ENCODE measurements at places on chromosomes 6 and 20. TPM values are rescaled to one million over a fixed set of nuclear protein-coding genes. Genes with fewer than 3 reads are reported as not detected.

PTCHD4 gene
- not detected for total RNA-seq

SERPINB6 gene
- 38.7 TPM for total RNA-seq

ULBP3 gene
- total RNA-seq: 27.3 TPM

SUMO4 gene
- total RNA-seq: not detected

OOEP gene
- not detected for total RNA-seq

SRSF12 gene
- total RNA-seq: 0.51 TPM

PAK5 gene
- 0.46 TPM for total RNA-seq

FOXF2 gene
- 2.7 TPM for total RNA-seq

PDYN gene
- total RNA-seq: not detected

NRSN1 gene
- total RNA-seq: not detected

RRAGD gene
- total RNA-seq: 9.4 TPM

- peak; percentile 94 for DNase-seq
These were observed 2.9 kb upstream of the RAB22A start for GRCh38 chr20:58306421-58307261.

- no peak for DNase-seq
These were observed 4.2 kb downstream of the SSTR4 start for GRCh38 chr20:23039136-23039875.

- DNase-seq: no peak
These were observed 576.3 kb downstream of the PKHD1 start for GRCh38 chr6:51511081-51511480.

GRCh38 chr20:13784271-13784892 lies 337 bp downstream of the ESF1 start:
- no peak for DNase-seq

DNA sequence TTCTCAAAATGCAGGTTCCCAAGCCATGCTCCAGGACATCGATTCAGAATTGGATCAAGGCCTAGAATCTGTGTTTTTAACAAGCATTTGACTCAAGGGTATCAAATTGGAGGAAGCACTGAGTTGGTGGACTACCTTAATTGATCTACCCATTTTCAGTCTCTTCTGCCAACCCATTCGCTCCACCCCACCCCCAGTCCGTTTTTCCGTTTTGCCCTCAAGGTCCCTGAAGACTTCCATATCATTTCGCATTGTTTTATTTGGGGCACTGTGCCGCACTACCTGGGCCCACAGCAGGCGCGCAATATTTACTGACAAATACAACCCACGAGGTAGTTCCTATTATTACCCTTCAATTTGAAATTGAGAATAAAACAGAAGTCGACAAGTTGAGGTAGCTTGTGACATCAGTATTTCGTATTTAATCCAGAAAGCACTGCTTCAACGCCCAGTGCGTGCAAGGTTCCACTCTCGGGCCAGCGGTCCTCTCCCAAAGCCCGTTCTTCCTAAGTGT lies 557 bp upstream of the DHX35 start:
- DNase-seq: no peak

- DNase-seq: no peak
These were observed 221.7 kb upstream of the ECI2 start for GRCh38 chr6:4356899-4357659.

- DNase-seq: peak; percentile 79
These were observed 65.2 kb downstream of the THBS2 start for GRCh38 chr6:169188475-169188874.

DNA sequence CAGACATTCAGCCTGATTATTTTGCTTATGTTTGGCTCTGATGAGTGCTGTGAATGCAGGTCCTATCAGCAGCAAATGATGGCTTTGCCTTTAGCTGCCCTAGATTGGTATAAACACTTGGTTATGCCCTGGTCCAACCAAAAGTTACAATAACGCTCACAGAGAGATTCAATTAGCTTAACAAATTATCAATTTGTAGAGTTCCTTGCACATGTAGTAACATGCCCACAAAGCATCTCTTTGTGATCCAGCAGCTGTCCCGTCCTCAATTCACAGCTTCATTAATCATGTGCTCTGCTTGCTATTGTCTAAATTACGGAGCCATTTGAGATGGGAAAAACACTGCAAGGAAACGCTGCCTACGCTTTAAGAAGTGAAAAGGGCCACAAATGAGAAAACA lies 457.9 kb downstream of the HDGFL1 start:
- no peak for DNase-seq

GRCh38 chr6:121856296-121856695 lies 420.9 kb downstream of the GJA1 start:
- no peak for DNase-seq

GRCh38 chr6:106860940-106861339 lies 113.6 kb downstream of the CD24 start:
- DNase-seq: no peak

DNA sequence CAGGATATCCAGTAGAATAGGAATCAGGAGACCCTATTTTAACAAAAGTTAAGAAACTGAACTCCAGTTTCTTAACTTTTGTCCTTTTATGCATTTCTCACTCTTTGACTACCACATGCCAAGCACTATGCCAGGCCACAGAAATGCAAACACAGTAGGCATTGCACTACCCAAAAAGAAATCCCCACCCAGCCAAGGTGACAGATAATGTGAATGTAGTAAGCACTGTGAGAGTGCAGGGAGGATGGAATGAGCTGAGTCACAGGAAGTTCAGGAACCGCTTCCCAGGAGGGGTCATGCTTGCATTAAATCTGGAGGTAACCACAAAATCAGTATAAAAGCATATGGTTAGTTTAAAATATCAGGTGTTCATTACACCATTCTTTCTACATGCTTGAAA lies 20.1 kb upstream of the FAM83C start:
- DNase-seq: peak; percentile 97

DNA sequence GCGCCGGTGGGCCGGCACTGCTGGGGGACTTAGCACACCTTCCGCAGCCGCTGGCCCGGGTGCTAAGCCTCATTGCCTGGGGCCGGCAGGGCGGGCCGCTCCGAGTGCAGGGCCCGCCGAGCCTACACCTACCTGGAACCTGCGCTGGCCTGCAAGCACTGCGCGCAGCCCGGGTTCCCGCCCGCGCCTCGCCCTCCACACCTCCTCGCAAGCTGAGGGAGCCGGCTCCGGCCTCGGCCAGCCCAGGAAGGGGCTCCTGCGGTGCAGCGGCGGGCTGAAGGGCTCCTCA lies 10.7 kb upstream of the MPC1 start:
- DNase-seq: no peak

GRCh38 chr6:144284478-144284782 lies 705 bp upstream of the UTRN start:
- no peak for DNase-seq

DNA sequence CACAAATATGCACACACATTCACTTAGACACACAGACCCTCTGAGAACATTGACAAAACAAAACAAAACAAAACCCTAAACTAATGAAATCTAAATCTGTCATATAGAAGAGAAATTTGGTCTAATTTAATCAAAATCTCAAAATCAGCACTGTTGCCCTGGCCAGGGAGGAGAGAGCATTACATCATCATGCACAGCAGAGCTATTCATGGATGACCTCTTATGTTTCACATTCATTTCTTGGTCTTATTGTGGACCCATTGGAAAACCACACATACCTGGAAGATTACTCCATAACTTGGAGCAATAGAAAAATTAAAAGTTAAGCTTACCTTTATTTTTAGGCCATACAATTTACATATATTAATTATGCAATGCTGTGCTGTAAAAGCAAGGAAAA lies 1223.6 kb upstream of the GJE1 start:
- DNase-seq: no peak

DNA sequence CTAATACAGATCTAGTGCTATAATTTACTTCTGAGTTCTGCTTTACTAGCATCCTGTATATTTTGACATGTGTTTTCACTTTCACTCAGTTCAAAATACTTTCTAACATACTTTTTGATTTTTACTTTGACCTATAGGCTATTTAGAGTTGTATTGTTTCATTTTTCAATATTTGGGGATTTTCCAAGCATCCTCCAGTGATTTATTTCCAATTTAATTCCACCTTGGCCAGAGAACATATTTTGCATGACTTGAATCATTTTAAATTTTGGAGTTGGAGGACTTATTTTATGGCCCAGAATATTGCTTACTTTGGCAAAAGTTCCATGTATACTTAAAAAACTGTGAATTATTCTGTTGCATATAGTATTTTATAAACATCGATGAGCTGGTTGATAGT lies 1215.6 kb upstream of the MAP3K7 start:
- no peak for DNase-seq

DNA sequence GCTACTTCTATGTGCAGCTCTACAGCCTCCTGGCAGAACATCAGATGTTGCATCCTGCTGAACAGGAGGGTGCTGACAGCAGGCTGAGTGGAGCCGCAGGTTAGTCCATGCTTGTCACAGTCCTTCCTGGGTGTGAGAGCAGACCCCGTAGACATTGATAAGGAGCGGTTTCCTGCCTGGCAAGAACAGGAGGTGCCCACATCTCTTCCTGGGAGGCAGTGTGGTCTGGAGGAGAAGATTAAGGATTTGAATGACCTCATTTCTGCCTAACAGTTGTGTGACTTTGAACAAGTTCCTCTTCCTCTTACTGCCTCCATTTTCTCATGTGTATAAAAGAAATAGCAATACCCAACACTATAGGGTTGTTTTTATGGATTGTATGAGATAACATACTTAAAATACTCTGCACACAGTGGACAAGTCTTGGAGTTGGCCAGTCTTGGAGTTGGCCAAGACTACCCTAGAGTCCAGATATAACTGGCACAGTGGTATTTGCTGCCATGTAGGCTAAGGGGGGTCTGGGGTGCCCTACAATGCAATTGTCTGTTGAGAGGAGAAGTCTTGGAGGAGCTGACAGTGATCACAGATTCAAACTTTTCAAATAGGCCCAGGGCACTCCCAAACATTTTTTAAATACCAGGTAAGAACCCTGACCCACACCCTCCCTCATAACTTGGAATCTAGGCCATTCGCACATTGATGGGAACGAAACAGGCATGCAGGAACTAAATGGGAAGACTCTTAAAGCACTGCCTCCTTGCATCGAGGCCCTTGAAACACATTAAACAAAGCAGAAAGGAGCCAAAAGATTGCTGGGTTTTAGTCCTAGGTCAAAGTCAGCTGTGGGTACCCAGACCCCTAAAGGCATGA lies 32.6 kb upstream of the TBC1D7 start:
- DNase-seq: peak; percentile 88

DNA sequence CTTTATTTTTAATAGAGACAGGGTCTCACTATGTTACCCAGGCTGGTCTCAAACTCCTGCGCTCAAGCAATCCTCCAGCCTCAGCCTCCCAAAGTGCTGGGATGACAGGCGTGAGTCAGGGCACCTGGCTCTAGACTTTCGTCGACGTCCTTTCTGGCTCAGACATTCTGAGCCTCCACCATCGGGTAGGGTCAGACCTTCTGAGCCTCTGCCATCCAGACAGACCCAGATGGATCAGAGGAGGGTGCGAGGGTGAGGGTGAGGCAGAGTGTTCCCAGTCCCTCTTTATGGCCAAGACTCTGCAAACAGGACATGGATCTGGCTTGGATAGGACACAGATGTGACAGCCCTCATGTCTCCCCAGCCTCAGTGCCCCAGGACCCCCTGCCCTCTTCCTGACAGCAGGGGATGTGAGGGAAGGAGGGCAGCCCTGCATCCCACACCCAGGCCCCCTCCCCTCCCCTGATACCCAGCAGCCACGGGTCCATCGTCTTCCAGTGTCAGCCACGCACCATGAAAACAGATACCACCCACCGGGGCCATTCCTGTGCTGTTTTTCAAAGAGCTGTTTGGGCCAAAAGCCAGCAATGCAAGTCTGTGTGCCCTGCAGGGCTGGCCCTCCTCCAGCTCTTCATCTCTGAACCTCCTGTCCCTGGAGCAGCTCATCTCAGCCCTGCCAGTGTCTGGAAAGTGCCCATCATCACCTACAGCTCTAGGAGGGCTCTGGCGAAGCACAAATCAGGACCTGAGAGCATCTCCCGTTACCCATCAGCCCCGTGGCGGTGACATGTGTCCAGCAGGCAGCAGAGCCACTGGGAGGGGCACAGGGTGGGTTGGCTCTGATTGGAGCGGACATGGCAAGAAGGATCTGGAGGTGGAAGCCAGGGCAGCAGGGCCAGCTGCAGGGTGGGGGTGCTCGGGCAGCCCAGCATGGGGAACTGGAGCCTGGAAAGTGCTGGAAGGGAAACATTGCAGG lies 208.4 kb downstream of the PREX1 start:
- DNase-seq: no peak

DNA sequence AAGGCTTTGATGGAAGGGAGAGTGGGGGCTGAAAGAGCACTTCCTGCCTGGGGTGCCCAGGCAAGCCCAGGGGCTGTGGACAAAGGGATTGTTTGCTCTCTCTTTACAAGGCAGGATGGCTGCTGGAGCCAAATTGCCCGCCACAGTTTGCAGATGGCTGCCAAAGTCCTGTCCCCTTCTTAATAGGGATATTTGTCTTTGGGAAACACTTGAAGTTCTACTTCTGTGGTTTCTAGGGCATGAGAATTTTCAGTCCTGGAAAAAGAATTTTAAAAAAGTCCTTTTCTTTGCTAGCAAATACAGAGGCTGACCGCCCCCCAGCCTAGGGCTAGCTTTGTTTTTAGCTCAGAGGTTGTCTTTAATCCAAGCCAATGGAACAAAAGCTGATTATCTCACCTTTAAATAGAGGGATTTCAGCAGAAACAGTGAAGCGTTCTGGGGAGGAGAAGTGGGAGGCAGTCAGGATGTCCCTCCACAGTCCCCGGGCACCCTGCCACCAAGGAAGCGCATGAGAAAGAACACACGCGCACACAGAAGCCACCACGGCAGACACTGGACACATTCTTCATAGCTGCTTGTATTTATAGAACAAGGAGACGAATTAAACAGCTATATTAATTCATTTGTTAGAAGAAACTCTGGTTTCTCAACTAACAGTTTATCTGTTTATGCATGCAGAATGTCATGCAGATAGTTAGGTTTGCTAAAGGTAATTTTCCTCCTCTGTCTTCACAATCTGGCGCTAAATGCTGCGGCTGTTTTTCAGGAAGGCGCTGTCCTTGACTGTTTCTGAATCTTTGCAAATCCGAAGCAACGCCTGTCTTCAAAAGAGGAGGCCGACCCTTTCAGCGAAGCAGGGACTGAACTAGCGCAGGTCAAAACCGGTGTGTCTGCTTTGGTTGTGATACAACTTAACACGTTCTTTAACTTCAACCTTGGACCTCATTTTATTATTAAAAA lies 736.9 kb downstream of the QKI start:
- no peak for DNase-seq

DNA sequence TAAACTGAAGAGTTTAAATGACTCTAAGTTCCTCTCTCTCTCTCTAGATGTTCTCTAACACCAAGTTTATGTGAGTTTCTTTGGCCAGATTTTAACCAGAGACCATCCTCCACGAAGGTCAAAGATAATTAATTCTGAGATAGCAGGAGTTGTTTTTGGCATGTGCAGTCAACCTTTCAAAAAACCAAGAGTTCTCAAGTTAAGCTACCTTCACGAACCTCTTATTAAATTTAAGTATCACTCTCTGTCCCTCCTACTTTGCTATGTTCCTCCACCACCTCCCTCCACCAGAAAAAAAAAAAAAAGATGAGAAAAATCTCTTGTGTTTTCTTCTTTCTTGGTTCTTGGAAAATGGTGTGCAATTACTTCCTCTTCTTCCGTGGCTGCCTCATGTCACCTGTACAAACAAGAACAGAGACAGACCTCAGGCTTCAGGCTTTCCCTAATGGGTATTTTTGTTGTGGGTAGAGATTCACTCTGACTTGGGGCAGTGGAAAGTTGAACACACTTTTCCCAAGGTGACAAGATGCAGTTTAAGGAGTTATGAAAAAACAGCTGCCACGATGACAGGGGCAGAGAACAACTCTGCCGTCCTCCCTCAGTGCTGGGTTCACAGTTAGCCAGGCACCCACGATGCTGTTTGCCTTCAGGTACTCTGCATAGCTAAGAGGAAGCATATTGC lies 64.3 kb downstream of the ADTRP start:
- DNase-seq: no peak
